ENCODE measurements at places on chromosomes 2 and 18.

DNA sequence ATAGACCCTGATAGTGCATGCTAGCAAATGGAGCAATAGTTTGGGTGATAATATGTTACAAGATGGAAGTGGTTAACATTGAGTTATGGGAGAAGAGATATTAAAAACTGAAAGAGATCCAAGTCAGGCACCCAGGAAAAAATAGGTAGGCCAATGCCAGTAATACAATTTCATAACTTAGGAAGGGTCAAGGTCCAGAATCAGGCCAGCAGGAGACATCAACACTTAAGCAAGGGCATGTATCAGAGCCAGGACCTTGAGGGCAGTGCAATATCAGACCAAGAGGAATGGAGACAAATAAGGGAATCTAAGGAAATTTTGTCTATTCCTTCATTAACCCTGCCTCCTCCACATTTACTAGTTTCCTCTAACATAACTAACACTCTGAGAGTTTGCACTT, 124.1 kb upstream of the NYAP2 start:
- no peak for DNase-seq

DNA sequence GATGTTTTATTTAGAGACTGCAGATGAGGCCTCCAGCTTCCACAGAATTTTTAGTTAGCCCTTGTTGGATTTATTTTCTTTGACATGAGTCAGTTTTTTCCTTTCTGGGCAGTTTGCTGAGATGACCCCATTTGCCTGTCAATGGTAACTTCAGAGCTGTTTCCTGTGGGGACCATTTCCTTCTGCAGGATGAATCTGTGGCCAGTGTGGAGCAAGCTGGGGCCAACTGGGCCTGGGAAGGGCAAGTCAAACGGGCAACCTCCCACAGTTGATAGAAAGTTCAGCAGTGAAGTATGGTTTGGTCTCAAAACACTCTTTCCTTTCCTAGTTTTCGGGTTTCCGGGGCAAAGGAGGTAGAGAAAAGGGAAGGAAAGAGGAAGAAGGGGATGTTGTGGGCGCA, 291.4 kb upstream of the NRP2 start:
- DNase-seq = no peak

DNA sequence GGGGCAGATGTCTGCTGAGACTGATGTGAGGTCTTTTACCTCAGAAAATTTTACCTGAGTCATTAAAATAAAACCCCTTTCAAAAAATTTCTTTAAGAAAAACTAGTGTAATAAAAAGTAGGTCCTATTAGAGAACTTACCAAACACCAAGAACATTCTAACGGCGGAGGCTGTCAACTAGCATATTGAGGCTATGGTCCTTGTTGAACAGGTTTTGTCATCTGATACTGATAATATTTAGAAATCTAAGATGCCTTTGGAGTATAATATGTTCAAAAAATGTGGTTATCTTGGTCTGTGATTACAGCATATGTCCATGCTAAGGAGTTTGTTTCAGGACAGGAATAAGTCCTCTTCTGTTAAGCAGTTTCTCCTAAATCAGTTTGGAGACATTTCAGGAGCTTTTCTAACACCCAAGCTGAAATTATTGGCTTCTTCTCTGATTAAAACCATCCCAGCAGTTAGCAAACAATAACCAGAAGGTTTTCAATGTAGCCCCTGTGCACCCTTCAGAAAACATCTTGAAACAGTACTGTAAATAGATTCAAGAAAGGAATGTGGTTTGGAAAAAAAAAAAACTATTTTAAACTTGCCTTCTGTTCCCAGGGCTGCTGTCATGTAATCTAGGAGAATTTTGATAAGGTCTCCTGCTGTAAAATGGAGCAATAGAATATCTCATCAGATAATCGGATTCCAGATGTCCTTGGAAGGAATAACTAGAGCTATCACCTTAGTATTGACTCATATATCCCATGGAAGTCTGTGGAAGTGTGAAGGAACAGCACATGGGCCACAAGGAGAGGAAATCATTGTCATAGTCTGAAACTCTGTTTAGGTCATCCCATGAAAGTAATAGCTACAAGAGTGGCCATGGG, 58.7 kb upstream of the B3GNT2 start:
- no peak for DNase-seq

DNA sequence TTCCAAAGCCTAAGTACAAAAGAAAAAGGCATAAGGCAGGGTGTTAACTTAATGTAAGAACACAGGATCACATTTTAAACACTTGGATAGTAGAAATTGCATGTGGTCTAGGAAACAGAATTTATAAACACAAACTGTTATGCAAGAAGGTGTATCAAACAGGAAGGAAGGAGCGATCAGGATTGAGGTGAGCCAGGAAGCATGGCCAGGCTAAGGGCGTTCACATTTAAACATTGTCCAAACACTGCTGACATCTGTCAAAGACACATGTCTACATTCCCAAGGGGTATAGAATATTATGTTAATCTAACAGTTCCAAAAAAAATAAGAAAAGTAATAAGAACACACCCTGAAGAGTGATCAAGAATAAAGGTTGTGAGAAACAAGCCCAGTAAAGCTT, 71.3 kb downstream of the CCDC141 start:
- no peak for DNase-seq

- DNase-seq = no peak
Observed at GRCh38 chr2:55482186-55482884, 37.2 kb upstream of the CFAP36 start.

DNA sequence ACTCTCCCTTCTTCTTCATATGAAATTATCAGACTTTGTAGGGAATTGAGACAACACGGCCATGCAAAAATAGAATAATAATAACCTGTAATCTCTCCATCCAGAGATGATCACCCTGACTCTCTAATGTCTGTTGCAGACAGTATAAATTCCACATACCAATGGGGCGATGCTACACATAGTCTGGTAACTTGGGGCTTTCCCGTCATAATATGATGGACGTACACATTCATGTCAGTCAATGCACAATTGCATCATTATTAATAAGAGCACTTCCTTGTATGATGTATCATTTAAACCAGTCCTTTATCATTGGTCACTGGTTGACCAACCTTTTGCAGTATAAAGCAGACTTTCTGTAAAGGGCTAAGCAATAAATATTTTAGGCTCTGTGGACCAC, 39.5 kb upstream of the SCLY start:
- no peak for DNase-seq

- DNase-seq = no peak
Observed at GRCh38 chr2:236014408-236015131, 153.6 kb downstream of the GBX2 start.

GRCh38 chr2:14751581-14751980, 119.1 kb downstream of the LRATD1 start:
- no peak for DNase-seq

- DNase-seq = no peak
Observed at GRCh38 chr2:134555411-134555810, 163.4 kb downstream of the TMEM163 start.

DNA sequence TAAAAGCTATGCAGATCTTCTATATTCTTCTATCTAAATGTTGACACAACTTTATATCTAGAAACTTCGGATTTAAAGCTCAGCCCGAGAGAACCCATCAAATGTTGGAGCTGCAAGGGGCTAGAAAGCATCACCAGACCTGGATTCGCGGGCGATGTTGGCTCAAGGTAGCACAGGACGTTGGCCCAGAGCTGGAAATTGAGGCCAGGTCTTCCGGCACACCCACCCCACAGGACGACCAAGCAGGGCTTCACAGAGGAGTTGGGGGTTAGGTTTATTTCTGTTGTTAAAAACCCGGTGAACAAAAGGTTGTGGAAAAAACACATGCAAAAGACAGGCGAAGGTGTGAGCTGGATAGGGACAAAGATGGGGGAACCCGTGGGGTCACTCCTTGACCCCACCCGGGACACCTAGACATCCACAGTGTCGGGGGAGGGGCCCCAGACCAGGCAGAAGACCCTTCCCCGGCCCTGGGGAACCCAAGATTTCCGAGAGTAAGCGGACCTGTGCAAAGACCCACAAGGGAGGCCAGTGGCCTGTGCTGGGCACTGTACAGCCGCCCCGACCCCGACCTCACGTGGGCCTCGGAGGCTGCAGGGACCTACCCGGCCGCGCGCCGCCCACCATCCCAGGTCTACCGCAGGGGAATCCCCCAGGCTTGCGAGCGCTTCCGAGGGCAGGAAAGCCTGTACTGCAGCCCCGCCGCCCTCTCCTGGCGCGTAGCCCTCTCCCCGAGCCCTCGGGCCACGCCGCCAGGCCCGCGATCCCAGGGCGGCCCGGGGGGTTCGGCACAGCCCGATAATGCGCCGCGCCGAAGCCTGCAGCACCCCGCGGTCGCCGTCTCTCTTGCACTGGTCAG, 1.8 kb upstream of the AGBL5 start:
- DNase-seq = no peak

DNA sequence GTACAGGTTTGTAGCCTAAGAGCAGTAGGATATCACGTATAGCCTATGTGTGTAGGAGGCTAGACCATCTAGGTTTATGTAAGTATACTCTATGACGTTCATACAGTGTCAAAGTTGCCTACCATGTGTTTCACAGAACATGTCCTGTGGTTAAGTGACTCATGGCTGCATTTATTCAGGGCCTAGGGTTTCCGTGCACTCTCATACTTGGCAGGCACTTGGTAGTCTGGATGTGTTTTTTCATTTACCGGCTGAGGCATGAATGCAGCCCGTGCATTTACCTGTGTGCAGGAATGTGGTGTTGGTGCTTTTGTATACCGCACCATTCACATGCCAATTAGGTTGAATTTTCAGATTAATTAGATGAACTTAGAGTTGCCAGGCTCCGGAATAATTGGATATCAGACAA, 43.4 kb downstream of the MYL12B start:
- DNase-seq = peak; percentile 1

- DNase-seq = no peak
Observed at GRCh38 chr2:42435628-42436027, 58.2 kb downstream of the KCNG3 start.

- no peak for DNase-seq
Observed at GRCh38 chr2:215937190-215937589, 76.2 kb downstream of the MREG start.

DNA sequence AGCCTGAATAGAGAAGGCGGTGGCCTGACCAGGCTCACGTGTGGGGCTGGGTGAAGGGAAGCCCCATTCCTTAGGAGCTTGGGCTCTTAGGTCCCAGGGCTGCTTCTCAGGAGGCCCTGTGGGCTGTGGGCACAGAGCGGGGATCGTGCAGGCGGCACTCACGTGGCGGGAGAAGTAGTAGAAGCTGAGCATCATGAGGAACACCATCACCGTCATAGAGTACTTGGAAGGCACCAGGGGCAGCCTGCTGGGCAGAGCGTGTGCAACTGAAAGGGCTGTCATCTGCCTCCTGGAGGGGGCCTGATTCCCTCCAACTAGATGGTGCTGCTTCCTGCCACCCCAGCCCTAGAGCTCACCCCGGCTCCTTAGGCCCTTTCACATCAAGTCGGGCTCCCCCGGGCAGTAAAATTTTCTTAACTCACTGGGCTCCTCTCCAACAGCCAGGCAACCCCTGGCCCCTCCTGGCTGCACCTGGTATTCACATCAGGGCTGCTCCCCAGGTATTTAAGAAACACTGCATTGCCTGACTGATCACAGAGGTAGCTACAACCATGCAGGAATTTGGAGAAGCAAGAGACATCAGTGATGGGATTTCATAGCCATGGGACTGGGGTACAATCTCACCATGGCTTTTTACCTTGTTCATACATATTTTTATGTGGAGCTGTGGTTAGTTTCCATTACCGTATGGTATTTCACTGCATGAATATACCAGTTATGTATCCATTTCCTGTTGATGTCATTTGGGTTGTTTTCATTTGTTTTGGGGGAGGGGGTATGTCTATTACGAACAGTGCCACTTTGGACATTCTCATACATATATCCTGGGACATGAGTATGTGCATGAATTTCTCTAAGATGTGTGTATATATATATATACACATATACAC, 32.9 kb downstream of the CENPO start:
- DNase-seq = no peak

DNA sequence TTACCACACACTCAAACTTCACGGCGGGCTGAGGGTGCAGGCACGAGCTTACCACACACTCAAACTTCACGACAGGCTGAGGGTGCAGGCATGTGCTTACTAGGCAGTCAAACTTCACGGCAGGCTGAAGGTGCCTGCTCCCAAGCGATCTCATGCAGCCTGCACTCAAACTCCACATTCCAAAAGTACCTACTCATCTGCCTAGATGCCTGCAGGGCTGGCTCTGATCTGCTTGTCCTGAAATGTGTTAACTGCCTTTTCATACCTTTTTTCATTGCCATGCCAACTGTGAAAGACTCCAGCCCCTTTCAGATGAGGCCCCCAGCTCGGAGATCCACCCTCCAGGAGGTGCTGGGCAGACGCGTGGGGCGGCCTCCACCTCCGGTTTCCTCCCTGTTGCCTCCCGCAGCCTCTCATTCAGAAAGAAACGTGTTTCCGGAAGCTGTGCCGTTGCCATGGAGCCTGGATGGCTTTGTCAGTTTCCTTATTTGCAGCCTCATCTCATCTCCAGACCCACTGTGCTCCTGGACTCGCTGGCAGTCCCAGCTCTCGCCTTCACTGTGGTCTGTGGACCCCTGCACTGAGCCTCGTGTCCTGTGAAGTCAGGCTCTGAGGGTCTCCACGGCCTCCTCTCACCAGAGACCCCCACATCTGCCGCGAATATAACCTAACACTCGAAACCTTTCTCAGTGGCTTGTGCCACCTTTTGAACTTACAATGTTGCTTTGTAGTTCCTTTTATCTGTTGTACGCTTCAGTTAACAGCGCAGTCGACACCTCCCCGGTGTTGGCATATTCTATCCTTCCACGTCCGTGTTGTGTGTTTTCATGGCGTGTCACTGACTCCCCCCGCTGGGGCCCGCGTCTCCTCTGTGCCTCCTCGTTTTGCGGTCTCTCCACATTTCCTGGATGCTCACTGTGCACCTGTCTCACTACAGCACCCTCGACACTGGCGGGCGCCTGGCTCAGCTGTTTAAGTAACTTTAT, 106.1 kb upstream of the ALKAL2 start:
- peak; percentile 21 for DNase-seq

DNA sequence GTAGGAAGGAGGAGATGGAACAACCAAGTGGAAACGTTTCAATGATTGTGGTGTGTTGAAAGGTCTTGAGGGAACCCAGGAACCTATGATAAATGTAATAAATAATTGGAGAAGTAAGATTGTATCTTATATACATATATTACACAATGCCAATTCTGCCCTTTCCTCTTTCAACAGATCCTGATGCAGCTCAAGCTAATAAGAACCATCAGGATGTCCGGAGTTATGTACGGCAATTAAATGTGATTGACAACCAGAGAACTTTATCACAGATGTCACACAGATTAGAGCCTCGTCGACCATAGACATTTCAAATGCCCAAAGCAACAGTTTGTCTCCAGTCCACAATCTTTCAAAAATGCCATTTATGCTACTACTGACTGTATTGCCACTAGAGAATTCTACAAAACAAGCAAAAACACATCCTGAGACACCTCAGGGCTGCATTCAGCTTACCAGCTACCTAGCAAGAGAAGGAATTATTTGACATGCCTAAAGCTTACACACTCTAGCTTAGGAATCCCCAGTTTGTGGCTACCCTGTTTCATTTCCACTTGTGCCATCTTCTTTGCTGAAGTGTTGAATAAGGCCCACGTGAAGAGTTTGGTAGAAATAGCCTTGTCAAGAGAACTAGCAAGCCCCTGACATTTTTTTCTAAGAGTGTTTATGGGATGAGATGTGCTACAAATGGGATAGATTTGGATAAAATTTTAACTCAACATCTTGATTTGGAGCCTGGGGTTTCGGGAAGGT, 24.0 kb upstream of the MAP3K20 start:
- DNase-seq = no peak

Data from stimulated activated CD8-positive, alpha-beta memory T cell treated with anti-CD3 and anti-CD28 coated beads, Interleukin-7, amount 100 ng/mL, for 1 hour (primary cell).